Vagina (tissue), 2 donors: ENCODE measurements at places on chromosomes 3 and 15. TPM values are rescaled to one million over a fixed set of nuclear protein-coding genes. Genes with fewer than 3 reads are reported as not detected.

- no peaks in the 10 kb centered on the region for H3K36me3 ChIP-seq
- no peak overlapping the region for H3K27ac ChIP-seq
- H3K4me1 ChIP-seq, result peaks cover 10% of the 10 kb centered on the region
- no peaks in the 10 kb centered on the region for H3K27me3 ChIP-seq
- no peak for DNase-seq
Measured at GRCh38 chr15:51229907-51230330, 108.5 kb downstream of the CYP19A1 start.

The IMPDH2 gene
- 185 TPM for total RNA-seq

- H3K4me1 ChIP-seq, result no peaks in the 10 kb centered on the region
- DNase-seq, result no peak
- H3K27ac ChIP-seq, result no peak overlapping the region
- H3K27me3 ChIP-seq, result no peaks in the 10 kb centered on the region
Measured at GRCh38 chr15:66921319-66921915, 144.0 kb upstream of the SMAD3 start.

The RAD51 gene
- 4.2 TPM for total RNA-seq

DNA sequence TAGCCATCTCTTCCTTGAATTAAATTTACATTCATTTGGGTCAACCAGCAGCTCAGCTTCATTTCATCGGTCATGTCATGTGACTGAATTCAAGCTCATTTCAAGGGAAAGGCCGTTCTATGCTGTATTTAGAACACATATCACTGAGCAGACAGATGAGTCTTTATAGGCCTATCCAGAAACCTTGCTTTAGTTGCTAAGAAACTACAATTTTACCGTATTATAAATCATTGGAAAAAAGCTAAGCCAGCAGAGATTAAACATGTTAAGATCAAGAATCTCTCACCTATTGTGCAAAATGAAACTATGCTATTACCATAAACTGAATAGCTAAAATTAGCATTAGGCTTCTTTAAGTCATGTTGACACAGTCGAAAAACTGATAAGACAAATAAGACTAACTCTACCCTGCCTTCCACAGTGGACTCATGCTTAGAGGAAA, 2.2 kb downstream of the NPTN start:
- H3K36me3 ChIP-seq, result no peaks in the 10 kb centered on the region
- peak overlapping the region; percentile 85 for H3K4me3 ChIP-seq
- H3K27ac ChIP-seq, result peak overlapping the region; percentile 99
- DNase-seq, result no peak
- no peaks in the 10 kb centered on the region for H3K27me3 ChIP-seq

The GOLGA6B gene
- total RNA-seq, result not detected

- H3K27me3 ChIP-seq, result no peaks in the 10 kb centered on the region
- no peak overlapping the region for H3K4me3 ChIP-seq
- DNase-seq, result no peak
- no peak overlapping the region for H3K27ac ChIP-seq
Measured at GRCh38 chr3:6088433-6088832, 772.5 kb upstream of the GRM7 start.

The TIPIN gene
- 7.9 TPM for total RNA-seq

The GALNT15 gene
- total RNA-seq, result 225 TPM

GRCh38 chr3:22732641-22733040, 470.5 kb upstream of the UBE2E2 start:
- no peaks in the 10 kb centered on the region for H3K27me3 ChIP-seq
- no peak overlapping the region for H3K27ac ChIP-seq
- no peak overlapping the region for H3K4me3 ChIP-seq
- H3K4me1 ChIP-seq, result no peaks in the 10 kb centered on the region
- no peaks in the 10 kb centered on the region for H3K36me3 ChIP-seq

GRCh38 chr15:101505610-101506337, 16.3 kb upstream of the PCSK6 start:
- peak; percentile 52 for DNase-seq
- H3K36me3 ChIP-seq, result no peaks in the 10 kb centered on the region

- H3K4me3 ChIP-seq, result peak overlapping the region; percentile 77
- H3K27ac ChIP-seq, result peak overlapping the region; percentile 90
- DNase-seq, result no peak
- H3K27me3 ChIP-seq, result no peaks in the 10 kb centered on the region
Measured at GRCh38 chr15:31326875-31327668, 437 bp downstream of the KLF13 start.

The DISP2 gene
- total RNA-seq, result 0.74 TPM

DNA sequence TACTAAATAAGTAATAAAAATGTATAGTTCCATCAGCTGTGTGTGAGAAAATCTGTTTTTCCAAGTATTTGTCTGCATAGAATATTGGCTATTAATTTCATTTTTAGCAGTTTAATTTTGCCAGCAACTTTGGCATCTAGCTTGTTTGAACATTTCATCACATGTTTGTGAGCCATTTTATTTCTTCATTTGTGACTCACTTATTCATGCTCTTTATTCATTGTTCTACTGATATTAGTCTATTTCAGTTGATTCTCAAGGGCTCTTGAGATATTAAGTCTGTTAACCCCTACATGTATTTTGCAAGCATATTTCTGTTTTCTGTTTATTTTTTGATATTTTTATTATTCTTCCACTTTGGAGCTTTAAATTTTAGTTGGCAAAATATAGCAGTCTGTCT, 74.0 kb upstream of the PHLDB2 start:
- H3K4me3 ChIP-seq, result no peak overlapping the region
- no peaks in the 10 kb centered on the region for H3K36me3 ChIP-seq
- H3K27me3 ChIP-seq, result no peaks in the 10 kb centered on the region
- no peak for DNase-seq
- peak overlapping the region; percentile 20 for H3K27ac ChIP-seq
- H3K4me1 ChIP-seq, result no peaks in the 10 kb centered on the region

The JAGN1 gene
- total RNA-seq, result 32.7 TPM

- H3K36me3 ChIP-seq, result no peaks in the 10 kb centered on the region
- no peak overlapping the region for H3K27ac ChIP-seq
- no peaks in the 10 kb centered on the region for H3K4me1 ChIP-seq
- no peak for DNase-seq
Measured at GRCh38 chr3:33831053-33831452, 32.6 kb downstream of the PDCD6IP start.

The ECE2 gene
- 1.7 TPM for total RNA-seq

DNA sequence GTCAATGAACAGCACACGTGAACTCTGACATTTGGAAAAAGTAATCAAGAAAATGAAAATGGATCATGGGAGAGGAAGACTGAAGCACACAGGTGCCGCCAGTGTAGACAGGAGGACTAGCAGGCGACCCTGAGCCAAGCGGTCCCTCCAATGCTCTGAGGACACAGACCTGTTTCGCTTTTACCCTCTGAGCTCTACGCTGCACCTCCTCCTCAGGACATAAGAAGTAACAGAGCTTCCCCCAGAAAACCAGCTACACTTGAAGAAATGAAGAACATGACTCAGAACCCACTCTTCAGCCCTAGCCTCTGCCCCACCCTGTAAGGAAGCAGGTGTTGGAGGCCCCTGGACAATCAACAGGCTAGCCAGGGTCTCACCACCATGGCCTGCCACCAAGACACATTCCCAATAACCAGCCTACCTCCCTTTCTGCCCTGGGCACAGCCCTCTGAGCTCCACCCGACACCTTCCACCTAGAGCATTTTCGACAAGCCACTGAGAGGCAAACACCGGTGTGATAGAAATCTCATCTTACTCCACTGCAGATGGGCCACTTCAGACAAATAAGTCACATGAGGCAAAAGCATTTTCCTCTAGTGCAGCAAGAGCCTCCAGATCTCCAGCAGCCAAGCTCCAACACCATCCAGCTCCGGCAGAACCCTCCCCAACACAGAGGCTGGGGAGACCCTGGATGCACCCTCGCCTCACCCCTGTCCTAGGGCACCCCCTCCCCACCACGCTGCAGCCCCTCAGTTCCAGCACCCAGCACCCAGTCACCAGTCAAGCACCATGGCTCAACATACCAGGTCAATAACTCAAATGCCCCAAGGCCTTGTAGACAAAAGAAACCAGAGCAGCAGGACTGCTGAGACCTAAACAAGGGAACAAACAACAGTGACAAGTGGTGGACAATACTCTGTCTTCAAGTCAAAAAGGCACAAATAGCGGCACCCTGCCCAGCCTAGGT, 11.4 kb downstream of the FAM174B start:
- H3K4me3 ChIP-seq, result no peak overlapping the region
- H3K4me1 ChIP-seq, result peaks cover under 1% of the 10 kb centered on the region
- DNase-seq, result peak; percentile 71

The GPR176 gene
- 5.4 TPM for total RNA-seq

The SLC51B gene
- total RNA-seq, result not detected

DNA sequence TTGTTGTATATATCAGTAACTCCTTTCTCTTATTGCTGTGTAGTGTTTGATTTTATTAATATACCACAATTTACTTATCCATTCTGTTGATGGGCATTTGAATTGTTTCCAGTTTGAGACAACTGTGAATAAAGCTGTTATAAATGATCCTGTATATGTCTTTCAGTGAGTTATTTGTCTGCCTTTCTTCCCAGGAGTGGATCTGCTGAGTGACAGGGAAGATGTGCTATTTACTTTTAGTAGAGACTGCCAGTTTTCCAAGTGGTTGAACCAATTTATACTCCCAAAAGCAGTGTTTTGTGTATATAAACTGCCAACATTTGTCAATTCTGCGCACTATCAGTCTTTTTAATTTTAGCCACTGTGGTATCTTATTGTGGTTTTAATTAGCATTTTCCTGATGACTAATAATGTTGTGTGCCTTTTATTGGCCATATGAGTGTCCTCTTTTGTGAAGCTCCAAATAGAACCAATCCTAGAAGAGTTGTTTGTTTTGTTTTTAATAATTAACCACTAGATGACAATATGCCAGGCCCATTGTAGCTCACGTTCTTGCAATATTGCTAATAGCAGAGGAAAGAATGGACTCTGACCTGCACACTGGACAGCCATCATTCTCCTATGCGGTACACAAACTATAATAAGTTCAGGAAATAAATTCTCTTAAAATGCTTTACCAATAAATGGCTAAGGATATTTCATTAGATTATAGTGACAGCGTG, 25.3 kb downstream of the TRANK1 start:
- H3K27ac ChIP-seq, result no peak overlapping the region
- no peaks in the 10 kb centered on the region for H3K4me1 ChIP-seq
- H3K27me3 ChIP-seq, result no peaks in the 10 kb centered on the region
- DNase-seq, result no peak
- no peaks in the 10 kb centered on the region for H3K36me3 ChIP-seq

The RETNLB gene
- not detected for total RNA-seq

DNA sequence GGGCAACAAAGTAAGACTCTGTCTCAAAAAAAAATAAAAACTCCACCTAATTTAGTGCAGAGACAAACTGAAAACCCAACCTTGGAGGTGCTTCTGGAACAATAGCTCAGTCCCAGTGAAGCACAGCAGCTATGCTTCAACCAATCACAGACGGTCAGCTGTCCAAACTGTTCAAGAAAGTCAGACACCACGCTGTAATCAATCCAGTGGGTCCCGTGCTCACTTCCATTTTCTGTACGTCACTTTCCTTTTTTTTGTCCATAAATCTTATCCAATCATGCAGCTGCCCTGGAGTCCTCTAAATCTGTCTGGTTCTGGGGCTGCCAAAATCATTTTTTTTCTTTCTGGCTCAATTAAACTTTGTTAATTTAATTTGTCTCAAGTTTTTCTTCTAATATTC, 93.6 kb upstream of the FAM174B start:
- H3K36me3 ChIP-seq, result no peaks in the 10 kb centered on the region
- H3K4me3 ChIP-seq, result no peak overlapping the region
- no peak for DNase-seq

The PBRM1 gene
- total RNA-seq, result 64.6 TPM

GRCh38 chr15:37888356-37888755, 46.1 kb upstream of the TMCO5A start:
- no peak overlapping the region for H3K27ac ChIP-seq
- no peaks in the 10 kb centered on the region for H3K4me1 ChIP-seq
- H3K27me3 ChIP-seq, result no peaks in the 10 kb centered on the region

DNA sequence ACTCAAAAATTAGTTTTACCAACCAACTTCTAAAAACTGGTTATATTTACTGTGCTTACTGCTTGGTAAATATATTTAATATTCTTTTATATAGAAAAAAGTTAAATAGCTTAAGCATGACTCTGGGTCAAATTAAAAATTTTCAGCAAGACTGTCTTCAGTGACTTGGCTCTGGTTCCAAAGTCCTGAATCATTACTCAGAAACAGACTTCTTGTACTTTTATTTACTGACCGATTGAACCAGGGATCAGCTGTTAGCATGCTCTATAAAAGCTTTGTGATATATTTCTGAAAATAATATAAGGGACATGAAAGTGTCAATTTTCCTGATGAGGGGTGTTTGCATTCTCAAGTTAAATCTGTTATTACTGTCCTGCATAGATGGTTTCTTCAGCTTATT, 164.3 kb downstream of the MCTP2 start:
- H3K4me3 ChIP-seq, result no peak overlapping the region
- H3K27ac ChIP-seq, result no peak overlapping the region
- no peaks in the 10 kb centered on the region for H3K27me3 ChIP-seq
- no peaks in the 10 kb centered on the region for H3K4me1 ChIP-seq

GRCh38 chr3:39808467-39809180, 785 bp upstream of the MYRIP start:
- H3K4me3 ChIP-seq, result peak overlapping the region; percentile 54
- H3K4me1 ChIP-seq, result peaks cover 10% of the 10 kb centered on the region

DNA sequence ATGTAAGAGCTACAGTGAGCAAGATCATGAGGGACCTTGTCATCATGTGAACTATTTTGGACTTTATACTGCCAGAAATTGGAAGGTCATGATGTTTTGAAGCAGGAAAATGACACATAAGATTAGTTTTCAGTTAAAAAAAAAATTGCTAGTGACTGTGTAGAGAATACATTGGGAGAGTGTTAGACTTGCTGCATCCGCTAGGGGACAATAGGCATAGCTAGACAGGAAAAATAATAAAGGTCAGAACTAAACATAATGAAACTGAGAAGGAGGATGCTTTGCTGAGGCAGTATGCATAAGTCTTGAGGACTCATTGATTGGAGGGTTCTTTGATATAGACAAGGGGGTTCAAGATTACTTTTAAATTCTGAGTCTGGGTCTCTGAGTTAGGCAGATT, 275.8 kb upstream of the KCNH8 start:
- H3K27me3 ChIP-seq, result no peaks in the 10 kb centered on the region
- H3K4me3 ChIP-seq, result no peak overlapping the region
- DNase-seq, result no peak
- H3K27ac ChIP-seq, result no peak overlapping the region
- no peaks in the 10 kb centered on the region for H3K36me3 ChIP-seq
- H3K4me1 ChIP-seq, result no peaks in the 10 kb centered on the region

The GNAT1 gene
- not detected for total RNA-seq

- H3K27ac ChIP-seq, result peak overlapping the region; percentile 98
- no peaks in the 10 kb centered on the region for H3K27me3 ChIP-seq
- no peak for DNase-seq
Measured at GRCh38 chr3:50262778-50263177, 6.2 kb upstream of the SEMA3B start.

DNA sequence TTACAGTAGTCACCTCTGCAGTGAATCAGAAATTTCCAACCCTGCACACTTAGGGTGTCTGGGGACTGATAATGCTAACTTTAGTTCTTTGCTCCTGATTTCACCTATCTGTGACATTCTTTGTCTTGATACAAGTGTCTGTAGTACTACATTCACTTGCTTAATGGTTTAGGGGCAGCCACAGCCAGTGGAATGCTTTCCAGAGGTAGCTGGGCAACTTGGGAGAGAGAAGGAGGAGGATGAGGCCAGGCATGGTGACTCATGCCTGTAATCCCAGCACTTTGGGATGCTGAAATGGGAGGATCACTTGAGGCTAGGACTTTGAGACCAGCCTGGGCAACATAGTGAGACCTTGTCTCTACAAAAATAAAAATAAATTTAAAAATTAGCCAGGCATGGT, 8.5 kb downstream of the BAHD1 start:
- no peaks in the 10 kb centered on the region for H3K36me3 ChIP-seq
- peaks cover 58% of the 10 kb centered on the region for H3K4me1 ChIP-seq
- DNase-seq, result no peak

GRCh38 chr3:178841011-178841410, 230.6 kb downstream of the ZMAT3 start:
- no peaks in the 10 kb centered on the region for H3K27me3 ChIP-seq
- H3K4me1 ChIP-seq, result no peaks in the 10 kb centered on the region
- DNase-seq, result no peak
- no peak overlapping the region for H3K27ac ChIP-seq
- H3K4me3 ChIP-seq, result no peak overlapping the region
